RKO (cell line): ENCODE measurements at places on chromosomes 7 and 10.

- DNase-seq: peak; percentile 93
Measured at GRCh38 chr10:110774069-110775019, 97.4 kb upstream of the PDCD4 start.

GRCh38 chr7:30681331-30681797 is 892 bp downstream of the CRHR2 start:
- no peak for DNase-seq

GRCh38 chr7:17986851-17987250 is 40.8 kb downstream of the PRPS1L1 start:
- DNase-seq: peak; percentile 30

DNA sequence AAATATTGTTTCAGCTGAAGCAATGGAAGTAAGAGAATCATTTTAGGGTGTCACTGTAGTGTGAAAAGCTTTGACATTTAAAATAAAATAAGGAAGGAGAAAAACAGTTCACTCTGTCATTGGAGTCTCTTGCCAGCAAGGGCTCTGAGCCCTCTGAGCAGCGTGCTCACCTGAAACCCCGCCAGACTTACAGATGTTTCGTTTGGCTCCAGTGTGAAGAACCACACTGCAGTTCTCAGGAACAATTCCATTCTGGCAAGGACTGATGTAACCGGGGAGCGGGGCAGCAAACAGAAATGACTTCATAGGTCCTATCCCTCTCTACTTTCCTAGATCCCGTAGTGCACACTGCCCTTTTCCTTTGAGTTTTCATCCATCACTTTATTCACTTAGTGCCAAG is 164.3 kb downstream of the CELF2 start:
- DNase-seq: no peak

- DNase-seq: no peak
Measured at GRCh38 chr7:34064519-34065158, 159.3 kb downstream of the BMPER start.

GRCh38 chr7:1889556-1890181 is 219.6 kb downstream of the ELFN1 start:
- no peak for DNase-seq

GRCh38 chr10:92323079-92323478 is 32.1 kb downstream of the MARCHF5 start:
- DNase-seq: no peak

- DNase-seq: no peak
Measured at GRCh38 chr7:135117096-135117495, 30.8 kb upstream of the TMEM140 start.

GRCh38 chr7:146136357-146136875 is 19.8 kb downstream of the CNTNAP2 start:
- DNase-seq: no peak

- DNase-seq: peak; percentile 95
Measured at GRCh38 chr7:137579913-137580640, 236.5 kb upstream of the PTN start.

DNA sequence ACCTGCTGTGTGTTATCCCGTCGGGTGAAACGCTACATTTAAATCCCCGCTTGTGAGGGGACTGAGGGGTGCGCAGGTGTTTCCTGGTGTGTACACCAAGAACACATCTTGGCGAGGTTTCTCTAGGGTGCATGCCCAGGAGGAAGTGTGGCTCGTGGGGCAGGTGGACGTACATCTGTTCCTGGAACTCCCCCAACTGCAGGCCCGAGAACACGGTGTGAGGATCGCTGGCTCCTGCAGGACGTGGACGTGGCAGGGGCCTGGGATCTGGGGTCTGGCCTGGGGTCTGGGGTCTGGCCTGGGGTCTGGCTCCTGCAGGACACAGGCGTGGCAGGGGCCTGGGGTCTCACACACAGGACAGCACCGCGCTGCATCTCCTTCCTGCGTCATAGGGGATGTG is 10.1 kb downstream of the KNDC1 start:
- no peak for DNase-seq

DNA sequence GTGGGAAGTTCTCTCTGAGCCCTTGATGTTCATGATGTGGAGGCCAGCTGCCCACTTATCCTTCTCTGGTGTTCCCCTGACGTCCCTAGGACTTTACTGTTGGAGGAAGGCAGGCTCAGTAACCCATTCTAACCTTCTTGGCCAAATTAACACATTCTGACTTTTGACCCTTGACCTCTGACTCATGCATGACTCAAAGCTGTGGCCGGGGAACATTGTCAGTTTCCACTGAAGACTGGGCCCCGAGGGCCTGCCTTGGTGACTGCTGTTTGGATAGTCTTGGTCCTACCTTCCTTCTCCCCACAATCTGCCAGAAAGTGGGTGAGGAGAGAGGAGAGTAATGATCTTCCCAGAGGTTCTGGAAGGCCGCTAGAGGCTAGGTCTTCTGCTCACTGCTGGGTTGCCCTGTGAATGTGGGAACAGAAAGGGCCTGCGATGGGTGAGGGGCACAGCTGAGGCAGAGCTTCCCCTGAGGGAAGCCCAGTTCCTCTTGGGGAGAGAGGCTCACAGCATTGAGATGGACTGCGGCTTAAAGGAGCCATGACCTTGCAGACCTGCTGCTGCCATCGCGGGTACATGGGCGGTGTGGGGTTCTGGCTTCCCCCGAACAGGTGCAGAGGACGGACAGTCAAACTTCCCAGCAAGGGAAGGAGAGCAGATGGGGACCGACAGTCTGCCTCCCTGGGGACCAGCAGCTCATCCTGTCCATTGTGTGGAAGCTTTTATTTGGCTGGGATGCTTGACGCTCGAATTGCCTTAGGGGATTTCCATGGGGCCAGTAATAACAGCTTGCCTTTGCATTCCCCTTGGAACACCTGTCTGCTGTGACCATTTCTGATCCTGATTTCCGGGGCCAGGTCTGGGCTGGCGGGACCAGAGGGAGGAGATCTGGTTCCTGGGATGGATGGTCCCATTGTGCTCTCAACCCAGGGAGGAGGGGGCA is 43.8 kb downstream of the ADAMTS14 start:
- peak; percentile 27 for DNase-seq

GRCh38 chr10:69374242-69374641 is 42.5 kb downstream of the TACR2 start:
- no peak for DNase-seq

DNA sequence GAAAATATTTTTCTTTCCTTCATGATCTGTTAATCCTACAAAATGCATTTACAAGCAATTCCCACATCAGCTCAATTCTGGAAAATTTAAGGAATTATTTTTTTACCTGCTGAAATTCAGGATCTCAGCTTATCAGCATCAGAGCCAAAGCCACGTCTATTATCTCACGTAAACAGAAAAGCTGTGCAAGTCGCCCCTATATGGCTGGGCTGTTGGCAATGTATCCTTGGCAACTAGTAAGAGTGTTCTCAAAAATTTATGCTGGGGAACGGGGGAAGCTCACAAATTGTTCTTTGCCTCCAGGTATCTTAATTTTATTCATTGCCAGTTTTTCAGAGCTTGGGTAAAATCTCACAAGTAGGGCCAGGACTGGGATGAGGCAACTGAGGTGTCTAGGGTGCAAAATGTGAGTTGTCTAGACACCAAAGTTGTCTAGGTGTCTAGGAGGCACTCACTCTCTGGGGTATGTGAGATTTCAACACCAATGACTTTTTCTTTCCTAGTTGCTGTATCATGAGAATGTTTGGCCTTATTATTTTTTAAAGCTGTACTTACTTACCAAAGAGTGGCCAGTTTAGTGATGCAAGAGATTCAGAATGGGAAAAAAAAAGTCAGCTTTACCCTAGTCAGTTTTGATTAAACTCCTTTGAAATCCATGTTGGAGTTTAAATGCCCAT is 5.1 kb downstream of the GSTO2 start:
- DNase-seq: peak; percentile 28

GRCh38 chr10:28250782-28251181 is 52.1 kb downstream of the MPP7 start:
- peak; percentile 69 for DNase-seq

DNA sequence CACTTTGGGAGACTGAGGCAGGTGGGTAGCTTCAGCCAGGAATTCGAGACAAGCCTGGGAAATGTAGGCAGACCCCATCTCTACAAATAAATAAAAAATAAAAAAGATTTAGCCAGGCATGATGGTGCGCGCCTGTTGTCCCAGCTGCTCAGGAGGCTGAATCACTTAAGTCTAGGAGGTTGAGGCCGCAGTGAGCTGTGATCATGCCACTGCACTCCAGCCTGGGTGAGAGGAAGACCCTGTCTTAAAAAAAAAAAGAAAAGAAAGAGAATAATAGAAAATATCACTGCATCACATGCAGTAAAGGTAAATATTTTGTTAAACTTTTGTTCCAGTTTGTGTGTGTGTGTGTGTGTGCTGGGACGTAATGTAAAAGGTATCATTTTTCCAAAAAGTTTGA is 3.0 kb downstream of the STRIP2 start:
- DNase-seq: peak; percentile 58

GRCh38 chr10:8156918-8157317 is 102.4 kb downstream of the GATA3 start:
- no peak for DNase-seq

DNA sequence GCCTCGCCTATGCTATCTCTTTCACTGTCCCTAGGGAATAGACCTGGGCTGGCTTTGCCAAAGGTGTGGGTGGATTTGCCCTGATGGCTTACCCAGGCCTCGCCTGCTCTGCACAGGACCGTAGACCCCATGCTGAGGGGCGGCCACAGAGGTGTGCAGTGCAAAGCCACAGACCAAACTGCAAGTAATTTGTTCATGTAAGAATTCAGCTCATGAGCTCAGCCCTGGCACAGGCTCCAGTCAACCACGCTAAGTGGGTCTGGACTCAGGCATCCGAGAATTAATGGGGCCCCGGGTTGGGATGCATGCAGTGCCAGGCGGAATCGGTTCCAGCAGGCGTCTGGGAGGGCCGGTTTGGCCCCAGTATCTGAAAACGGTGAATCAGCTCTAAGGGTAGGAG is 445.2 kb downstream of the DNAJB6 start:
- DNase-seq: no peak

DNA sequence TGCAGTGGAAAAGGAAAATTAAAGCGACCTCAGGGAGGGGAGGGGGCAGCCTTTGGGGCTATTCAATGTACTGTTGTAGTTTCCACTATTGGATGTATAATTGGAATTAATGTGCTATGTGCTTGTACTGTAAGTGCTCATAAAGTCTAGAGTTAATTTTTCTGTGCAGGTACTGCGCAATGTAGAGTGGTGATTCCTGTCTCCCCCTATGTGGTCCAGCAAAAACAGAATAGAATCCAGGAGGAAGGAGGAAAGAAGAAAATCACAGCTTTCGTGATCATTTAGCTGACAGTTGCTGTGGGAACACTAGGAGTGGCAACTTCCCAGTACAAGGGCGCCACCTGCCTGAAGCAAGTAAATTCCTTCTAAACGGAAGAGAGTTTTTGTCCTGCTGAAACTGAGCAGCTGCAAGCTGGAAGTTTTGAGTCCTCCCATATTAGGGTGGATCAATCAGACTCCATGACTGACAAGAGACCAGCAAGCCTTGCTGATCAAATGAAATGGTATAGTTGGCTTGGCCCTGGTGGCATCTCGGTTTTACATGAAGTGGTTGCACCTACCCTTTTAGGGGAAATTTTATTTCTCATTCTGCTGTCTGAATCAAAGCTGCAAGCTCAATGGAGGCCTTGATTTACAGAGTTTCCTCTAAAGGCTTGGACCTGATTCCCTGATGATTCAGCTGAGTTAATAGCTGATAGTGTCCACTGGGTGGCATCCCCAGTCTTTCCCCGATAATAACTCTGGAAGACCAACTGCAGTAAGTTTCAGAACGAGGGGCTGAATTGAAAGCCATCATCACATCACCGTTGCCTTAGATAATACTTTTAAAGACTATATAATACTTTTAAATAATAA is 299.8 kb downstream of the HGF start:
- DNase-seq: peak; percentile 81

DNA sequence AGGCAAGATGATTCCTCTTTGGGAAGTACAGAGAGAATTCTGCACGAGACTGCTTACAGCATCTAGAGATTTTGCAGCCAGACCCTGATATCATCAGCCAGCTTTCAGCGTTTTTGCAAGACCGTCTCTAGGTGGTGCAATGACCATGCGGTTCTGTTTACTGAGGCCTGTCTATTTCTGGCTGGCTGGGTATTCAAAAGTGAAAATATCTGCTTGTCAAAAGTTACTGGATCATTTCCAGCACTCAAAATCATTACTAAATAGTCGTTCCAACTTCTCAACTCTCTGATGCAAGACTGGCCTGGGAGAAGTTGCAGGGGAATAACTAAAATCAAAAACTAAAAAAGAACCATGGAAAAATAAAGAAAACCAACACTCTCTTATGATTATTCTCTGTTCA is 240.1 kb downstream of the ELMO1 start:
- peak; percentile 51 for DNase-seq

DNA sequence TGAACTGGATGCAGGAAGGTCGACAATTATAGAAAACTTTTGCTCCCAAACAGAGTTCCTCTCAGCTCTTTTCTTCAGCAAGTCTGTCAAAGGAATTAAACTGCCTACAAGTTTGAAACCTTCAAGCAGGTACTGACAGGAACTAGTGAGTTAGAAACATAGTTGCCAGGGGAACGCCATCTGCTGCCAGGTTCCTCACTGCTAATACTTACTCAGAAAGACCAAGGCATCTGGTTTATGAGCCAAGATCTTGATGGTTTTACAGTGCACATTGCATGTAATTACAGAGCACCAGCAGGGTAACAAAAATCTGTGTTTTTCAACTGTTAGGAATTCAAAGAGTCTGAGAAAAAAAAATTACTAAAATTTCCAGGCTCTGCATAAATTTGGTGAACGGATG is 300.0 kb upstream of the NRG3 start:
- DNase-seq: no peak

GRCh38 chr10:66844176-66844942 is 81.5 kb upstream of the LRRTM3 start:
- DNase-seq: no peak

GRCh38 chr7:134905375-134905774 is 80.9 kb upstream of the AGBL3 start:
- DNase-seq: peak; percentile 30

- DNase-seq: no peak
Measured at GRCh38 chr7:35971133-35971891, 170.5 kb downstream of the SEPTIN7 start.

- no peak for DNase-seq
Measured at GRCh38 chr10:27746397-27747095, 927 bp upstream of the MKX start.

- DNase-seq: no peak
Measured at GRCh38 chr7:75531359-75531821, 39.3 kb downstream of the SPDYE5 start.

GRCh38 chr10:34798654-34799053 is 16.4 kb downstream of the PARD3 start:
- DNase-seq: no peak

GRCh38 chr7:109986701-109987100 is 1104.2 kb upstream of the LRRN3 start:
- DNase-seq: no peak
